ENCODE measurements at places on chromosomes 3 and 15.

GRCh38 chr3:78927759-78928158 lies 840.0 kb downstream of the ROBO1 start:
- no peak for DNase-seq

GRCh38 chr3:83873550-83873949 lies 1085.2 kb upstream of the CADM2 start:
- DNase-seq: no peak

GRCh38 chr3:79253271-79253670 lies 514.5 kb downstream of the ROBO1 start:
- no peak for DNase-seq

DNA sequence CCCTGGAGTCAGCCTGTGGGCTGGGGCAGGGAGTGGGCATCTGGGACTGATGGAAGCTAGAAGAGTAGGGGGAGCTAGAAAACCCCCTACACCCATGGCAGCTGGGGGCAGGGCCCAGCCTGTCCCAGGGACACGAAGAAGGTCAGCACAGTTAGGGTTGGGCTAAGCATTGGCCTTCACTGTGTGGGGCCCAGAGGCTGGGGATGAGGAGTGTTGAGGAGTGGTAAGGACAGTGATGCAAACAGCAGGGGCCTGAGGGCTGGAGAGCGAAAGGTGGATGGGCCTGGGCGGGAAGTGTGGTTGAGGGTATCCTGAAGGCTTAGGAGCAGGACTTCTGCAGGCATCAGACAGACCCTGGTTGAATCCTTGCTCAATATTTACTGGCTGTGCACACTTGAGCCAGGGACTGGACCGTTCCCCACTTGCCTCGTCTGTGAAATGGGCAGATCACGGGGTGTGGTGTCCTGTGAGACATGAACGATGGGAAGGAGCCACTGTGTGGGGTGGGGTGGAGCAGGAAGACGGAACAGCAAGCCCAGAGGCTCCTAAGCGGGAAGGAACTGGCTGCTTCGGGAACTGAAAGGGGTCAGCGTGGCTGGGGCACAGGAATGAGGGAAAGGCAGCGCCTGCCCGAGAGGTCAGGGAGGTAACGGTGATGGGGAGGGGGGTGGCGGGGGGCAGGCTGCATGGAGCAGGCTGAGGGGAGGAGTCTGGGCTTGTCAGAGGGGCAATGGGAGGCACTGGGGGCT lies 7.3 kb downstream of the PRKCD start:
- DNase-seq: no peak

- DNase-seq: no peak
Observed at GRCh38 chr3:197901626-197902025, 48.4 kb upstream of the RPL35A start.

DNA sequence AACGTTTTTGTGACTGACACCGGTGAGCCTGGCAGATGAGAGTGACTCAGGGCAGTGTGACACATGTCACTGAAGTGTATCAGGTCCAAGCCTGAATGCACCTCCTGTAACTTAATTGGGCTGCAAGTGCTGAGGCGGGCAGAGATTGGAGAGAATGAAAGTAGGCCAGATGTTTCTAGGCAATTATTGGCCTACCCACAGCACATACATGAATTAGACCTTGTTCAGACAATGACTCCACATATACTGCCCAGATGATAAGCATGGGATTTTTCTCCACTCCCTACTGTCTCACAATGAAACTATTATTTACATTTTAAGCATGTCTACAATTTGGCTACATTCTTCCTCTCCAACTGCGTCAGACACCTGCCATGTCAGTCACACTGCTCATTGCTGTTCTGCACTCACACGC lies 187.3 kb upstream of the ZNF385D start:
- no peak for DNase-seq

- DNase-seq: no peak
Observed at GRCh38 chr3:152243301-152243711, 25.4 kb upstream of the MBNL1 start.

DNA sequence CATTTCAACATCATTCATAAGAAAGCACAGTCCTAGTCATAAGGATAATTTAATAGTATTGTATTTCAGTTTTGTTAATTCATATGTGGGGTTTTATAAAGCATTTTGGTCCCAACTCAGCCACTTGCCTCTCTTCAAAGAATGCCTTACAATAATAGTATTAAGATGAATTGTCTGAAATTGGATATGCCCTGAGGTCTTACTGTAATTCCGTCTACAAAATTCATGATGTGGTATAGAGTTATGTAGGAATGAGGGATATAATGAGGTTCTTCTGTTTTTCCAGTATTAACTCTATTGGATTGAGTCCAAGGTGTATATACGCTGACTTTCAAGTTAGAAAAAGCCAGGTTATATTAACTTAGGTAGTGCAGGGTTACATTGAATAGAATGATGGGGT lies 177.0 kb downstream of the GOLIM4 start:
- no peak for DNase-seq

- DNase-seq: no peak
Observed at GRCh38 chr3:42999212-42999611, 20.1 kb downstream of the GASK1A start.

- no peak for DNase-seq
Observed at GRCh38 chr3:152322756-152323155, 54.0 kb downstream of the MBNL1 start.

GRCh38 chr3:62065985-62066693 lies 307.2 kb downstream of the FEZF2 start:
- no peak for DNase-seq

DNA sequence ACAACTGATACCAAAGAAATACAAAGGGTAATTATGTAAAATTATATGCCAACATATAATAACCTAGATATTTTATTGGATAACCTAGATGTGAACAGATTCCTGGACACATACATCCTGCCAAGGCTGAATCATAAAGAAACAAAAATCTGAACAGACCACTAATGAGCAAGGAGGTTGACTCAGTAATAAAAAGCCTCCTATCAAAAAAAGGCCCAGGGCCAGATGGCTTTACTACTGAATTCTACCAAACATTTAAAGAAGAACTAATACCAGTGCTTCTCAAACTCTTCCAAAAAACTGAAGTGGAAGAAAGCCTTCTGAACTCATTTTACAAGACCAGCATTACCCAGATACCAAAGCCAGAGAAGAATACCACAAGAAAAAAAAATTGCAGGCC lies 32.4 kb downstream of the THBS1 start:
- DNase-seq: no peak

GRCh38 chr3:181265750-181266333 lies 276.3 kb upstream of the DNAJC19 start:
- DNase-seq: no peak

DNA sequence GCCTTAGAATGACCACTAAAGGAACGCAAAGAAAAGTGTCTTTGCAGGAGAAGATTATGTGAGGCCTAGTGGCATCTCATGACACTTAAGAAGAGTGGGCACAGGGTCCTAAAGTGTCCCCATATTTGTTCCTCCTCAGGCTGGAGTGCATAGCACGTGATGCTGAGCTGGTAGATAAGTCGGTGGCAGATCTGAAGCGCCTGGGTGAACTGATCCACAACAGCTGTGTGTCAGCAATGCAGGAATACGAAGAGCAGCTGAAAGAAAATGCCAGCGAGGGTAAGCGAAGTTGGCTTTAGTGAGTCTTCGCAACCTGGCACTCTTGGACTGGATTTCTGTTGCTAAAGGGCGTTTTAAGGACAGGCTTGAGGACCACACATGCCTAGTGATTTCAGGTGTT lies 92.6 kb downstream of the CHD2 start:
- no peak for DNase-seq

DNA sequence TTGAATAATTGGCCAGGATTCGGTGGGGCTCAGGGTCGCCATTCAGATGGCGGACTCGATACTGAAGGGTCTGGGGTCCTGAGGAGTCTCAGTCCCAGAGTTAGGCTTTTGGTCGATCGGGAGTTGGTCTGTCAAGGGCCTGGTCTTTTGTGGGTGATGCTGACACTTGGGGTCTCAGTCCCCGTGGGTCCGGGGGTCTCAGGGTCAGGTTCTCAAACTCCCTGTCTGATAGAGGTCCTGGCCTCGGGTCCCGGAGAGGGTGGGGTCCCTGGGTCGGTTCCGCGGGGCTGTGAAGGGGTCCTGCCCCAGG lies 467 bp downstream of the NCKIPSD start:
- DNase-seq: no peak

GRCh38 chr15:35182841-35183479 lies 97.9 kb upstream of the NANOGP8 start:
- no peak for DNase-seq

DNA sequence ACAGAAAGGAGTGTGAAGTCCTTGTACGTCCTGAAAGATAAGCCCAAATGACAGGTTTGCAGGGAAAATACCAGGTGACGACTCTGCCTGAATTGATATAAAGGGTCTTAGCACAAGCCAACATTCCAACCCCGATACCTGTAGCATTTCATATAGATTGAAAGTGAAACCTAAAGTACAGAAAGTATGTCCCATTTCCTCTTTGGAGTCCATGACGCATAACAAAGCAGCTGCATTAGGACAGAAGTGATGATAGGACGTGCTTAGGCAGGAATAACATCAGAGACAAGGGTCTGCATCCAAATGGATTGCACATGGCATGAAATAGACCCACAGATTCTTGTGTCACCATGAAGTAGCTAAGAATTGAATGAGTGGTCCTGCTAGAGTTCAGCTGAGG lies 187.0 kb upstream of the ROBO1 start:
- no peak for DNase-seq

- DNase-seq: no peak
Observed at GRCh38 chr15:64466408-64467141, 6.2 kb downstream of the ZNF609 start.

DNA sequence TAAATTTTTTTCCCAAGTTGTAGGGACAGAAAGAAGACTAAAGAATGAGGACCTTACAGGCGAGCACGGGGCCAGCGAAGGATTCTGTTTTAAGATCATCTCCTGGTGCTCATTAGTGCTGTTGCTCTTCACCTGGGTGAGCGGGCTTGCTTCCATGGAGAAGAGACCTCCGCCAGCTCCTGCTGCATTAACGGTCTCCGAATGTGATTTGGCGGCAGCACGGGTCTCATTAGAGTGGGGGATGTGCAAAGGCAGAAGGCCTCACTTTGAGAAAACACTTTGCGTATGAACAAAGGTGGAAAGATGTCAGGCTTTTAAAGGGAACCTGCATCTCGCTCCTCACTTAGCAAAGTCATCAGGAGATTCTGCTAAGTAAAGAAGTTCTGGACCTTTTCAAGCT lies 753.4 kb upstream of the CFAP20DC start:
- DNase-seq: no peak

All from NCI-H1930 (cell line).